Activated CD4-positive, alpha-beta T cell treated with anti-CD3 and anti-CD28 coated beads, Interleukin-2, amount 10 ng/mL, durations not matched to agents 7 days and 5 days (primary cell): ENCODE measurements at places on chromosomes 11 and 22. TPM values are rescaled to one million over a fixed set of nuclear protein-coding genes. Genes with fewer than 3 reads are reported as not detected.

SYCE3 gene
- 0.87 TPM for total RNA-seq

ANKRD49 gene
- total RNA-seq, result 30.3 TPM

DNA sequence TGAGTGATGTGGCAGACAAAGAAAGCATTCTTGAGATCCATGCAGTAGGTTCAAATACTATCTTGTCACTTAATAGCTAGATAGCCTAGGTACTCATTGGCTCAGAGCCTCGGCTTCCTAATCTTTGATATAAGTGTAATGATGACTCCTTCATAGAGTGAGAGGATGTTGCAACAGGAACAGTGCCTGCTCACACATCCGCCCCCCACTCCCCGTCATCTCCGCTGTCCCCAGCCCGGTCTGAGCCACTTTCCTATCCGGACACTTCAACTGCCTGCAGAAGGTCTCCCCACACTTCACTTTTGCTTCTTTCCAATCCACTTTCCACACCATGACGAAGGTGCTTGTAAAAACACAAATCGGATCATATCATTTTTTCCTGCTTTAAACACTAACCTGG, 128.8 kb downstream of the NTM start:
- H3K4me3 ChIP-seq, result no peak overlapping the region
- no peak overlapping the region for H3K27ac ChIP-seq
- H3K27me3 ChIP-seq, result no peaks in the 10 kb centered on the region
- no peaks in the 10 kb centered on the region for H3K36me3 ChIP-seq
- no peaks in the 10 kb centered on the region for H3K4me1 ChIP-seq
- no peak for DNase-seq

DNA sequence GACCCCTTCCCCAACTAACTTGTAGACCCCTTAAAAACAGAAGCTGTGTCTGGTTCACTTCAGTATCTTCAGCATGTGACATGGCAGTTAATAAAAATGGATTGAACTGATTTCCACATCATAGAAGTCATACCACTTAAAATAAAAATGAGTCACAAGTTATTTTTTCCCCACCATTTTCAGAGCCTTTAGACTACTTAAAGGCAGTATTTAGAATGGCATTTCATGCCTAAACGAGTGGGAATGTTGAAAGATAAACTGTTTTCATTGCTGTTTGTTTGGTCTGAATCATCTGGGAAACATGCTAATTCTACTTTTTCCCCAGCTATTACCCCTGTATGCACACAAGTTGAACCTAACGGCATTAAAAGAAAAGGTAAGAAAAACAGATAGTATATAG, 324.0 kb downstream of the RAB38 start:
- H3K27ac ChIP-seq, result no peak overlapping the region
- no peaks in the 10 kb centered on the region for H3K4me1 ChIP-seq
- H3K36me3 ChIP-seq, result no peaks in the 10 kb centered on the region
- DNase-seq, result no peak

DNA sequence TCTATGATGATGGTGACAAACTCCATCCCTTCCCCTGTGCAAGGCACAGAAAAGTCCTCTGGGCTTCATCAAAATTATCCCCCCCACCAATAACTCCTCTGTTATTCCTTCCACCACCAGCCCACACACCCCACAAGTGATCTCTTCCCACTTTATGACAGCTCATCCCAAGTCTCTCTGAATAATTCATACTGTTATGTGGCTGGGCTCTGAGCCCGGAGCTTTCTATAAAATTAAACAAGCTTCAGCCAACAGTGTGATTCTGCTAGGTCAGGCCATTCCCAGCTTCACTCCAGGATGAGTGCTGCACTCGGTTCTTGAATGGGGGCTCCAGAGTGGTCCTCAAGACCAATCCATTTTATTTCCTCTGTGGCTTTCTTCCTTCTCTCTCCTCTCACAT, 83.0 kb downstream of the INSC start:
- no peak for DNase-seq
- H3K4me3 ChIP-seq, result no peak overlapping the region
- no peaks in the 10 kb centered on the region for H3K36me3 ChIP-seq
- H3K27me3 ChIP-seq, result peaks cover 4% of the 10 kb centered on the region

DNA sequence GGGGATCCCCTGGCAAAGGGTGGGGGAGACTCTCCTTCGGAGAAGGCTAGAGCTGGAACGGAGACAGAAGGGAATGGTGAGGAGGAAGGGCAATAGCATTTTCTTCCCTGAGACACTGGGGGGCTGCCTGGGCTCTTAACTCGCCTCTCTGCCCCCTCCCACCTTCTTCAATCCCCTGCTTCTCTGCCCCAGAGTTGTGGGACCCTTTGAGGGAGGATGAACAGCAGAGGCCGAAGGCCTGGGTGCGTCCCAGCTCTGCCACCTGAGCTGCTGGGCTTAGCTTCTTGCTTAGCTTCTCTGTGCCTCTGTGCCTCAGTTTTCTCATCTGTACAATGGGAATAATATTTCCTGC, 72.4 kb downstream of the RTL6 start:
- no peak overlapping the region for H3K27ac ChIP-seq
- DNase-seq, result no peak
- H3K36me3 ChIP-seq, result no peaks in the 10 kb centered on the region
- no peaks in the 10 kb centered on the region for H3K4me1 ChIP-seq
- H3K27me3 ChIP-seq, result peaks cover 12% of the 10 kb centered on the region
